ENCODE measurements at places on chromosomes 12 and 14.

- DNase-seq: peak; percentile 68
These were observed 17.5 kb downstream of the PNMA1 start for GRCh38 chr14:73696466-73697400.

DNA sequence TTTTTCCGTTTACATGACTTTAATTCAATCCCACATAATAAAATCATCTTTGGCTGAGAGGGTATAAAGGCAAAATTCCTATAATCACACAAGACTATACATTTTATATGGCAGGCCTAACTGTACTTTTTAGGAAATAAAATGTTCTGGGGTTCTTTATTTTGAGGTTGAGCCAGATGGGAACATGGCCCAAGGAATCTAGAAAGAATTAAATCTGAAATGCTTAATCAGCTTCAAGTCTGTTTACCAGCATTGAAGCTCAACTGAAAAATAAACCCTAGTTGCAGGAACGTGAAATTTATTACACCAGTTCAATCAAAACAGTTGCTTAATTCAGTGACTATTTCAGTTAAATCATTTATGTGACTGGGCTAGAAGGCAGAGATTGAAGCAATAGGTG, 191.0 kb upstream of the BTG1 start:
- no peak for DNase-seq

DNA sequence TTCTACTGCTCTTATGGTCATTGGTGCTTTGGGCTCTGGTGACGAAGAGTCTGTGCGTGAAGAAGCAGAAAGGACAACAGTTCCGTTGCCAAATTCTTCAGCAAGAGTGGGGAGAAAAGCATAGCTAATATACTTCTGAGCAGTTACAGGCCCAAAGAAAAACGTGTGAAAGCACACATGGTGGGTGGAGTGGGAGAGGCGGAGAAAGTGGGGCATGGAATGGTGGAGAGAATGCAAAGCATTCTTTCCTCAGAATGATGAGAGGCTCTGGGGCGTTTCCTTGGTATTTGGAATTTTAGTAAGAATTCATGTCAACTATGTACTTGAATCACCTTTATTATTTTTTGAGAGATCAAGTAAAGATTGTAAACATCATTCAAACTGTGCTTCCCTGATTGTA, 396.1 kb downstream of the NAV3 start:
- DNase-seq: peak; percentile 9

DNA sequence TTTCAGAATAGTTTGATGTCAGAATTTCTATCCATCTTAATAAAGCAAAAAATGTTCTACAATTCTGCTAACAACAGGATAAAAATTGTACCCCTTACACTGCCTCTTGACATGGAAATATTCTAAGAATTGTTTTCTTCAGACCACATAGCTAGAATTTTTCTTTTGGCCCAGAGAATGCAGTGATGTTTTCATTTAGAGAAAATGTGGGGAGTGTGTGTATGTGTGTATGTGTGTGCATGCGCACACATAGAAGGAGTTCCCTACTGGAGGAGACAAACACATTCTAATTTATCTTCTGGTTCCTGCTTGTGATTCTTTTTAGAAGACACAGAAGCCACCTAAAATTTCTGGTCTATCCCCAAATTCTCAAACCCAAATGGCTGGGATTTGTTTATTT, 1145.7 kb downstream of the VRK1 start:
- peak; percentile 59 for DNase-seq

DNA sequence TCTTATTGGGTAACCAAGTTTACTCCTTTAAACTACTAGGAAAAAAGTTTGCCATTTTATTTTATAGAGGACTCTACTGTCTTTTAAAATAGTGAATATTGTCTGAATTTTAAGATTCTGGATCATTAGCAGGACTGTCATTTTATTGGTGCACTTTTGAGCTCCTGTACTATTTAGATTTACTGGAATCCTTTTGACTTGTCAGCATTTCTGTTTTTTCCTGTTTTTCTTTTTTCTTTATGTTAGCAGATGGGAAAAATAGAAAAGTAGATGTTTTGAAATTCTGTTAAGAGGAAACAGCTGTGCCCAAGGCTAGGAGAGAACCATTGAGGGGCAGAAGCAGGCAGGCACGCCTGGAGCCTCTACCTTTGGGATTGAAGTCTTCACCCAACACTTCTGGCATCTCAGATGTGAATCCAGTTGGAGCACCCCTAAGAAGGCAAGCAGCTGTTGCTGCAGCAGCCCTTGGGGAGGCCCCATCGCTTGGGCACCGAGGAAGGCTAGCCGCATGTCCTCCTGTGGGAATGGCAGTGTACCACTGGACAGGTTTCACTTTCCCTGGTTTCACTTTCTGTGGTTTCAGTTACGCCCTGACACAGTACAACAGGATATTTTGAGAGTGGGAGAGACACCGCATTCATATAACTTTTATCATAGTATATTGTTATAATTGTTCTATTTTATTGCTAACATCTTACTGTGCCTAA, 11.5 kb downstream of the RIMKLB start:
- no peak for DNase-seq

GRCh38 chr12:58067610-58068387, 126.4 kb downstream of the ATP23 start:
- DNase-seq: peak; percentile 81

DNA sequence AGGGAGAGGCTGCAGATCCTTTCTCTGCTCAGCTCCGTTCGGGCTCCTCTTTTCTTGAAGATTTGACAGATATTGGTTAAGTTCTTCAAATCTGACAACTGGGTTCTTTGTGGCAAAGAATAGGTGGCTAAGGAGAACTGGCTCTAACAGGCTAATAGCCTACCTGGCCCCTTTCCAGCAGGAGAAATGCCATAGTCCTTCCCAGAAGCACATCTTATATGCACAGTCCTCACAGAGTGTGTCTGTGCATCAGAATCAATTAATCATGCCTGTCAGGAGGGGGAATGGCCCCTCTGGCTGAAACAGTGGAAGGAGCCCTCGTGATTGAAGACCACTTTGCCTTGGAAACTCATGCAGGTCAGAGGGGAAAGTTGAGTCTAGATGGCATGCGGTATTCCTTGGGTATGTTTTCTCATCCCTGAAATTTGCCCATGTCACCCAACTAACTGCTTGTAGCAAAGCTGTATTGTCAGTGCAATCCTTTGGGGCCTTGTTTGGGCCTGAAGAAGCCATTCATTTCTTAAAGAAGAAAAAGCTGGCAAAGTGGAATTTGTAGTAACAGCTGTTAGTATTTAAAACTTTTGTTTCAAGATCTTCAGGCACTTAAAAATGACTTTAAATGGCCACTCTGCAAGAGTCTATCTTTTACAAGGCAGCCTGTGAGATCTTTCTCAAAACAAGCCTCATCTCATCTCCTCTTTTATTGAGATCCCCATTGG, 251.5 kb downstream of the ZFP36L1 start:
- DNase-seq: no peak

- no peak for DNase-seq
These were observed 30.0 kb upstream of the SLC38A4 start for GRCh38 chr12:46855760-46856159.

- no peak for DNase-seq
These were observed 90.6 kb upstream of the AMN1 start for GRCh38 chr12:31819427-31819826.

- no peak for DNase-seq
These were observed 104.8 kb downstream of the VRK1 start for GRCh38 chr14:96902004-96902403.

DNA sequence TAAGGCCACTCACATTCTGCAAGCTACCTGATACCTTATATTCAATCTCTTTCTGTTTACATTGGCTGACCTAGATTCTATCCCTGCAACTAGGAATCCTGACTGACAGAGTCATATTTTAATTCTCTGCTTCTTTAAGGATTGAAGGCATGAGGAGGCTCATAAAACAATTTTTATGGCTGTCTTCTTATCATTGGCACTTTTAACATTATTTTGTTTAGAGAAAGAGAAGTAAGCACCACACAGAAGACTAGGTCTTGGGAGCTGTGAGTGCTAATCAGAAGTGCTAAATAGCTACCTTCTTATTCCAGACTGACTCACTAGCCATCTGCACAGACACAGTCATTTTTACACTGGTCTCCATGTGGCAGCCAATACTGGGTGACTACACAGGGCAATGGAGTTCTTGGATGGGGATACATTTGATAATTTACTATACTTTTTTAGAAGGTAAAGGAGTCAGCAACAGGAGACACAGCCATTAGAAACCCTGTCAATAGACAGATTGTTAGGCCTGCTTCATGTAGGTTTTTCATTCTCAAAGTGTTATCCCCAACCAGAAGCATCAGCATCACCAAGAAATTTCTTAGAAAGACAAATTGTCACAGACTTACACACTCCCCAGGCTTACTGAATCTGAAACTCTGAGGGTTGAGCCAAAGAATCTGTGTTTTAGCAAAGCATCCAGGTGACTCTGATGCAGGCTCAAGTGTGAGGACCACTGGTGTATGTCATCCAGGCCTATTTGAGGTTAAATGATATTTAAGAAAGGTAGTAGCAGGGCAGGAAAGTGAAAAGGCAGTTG, 214.1 kb downstream of the DUSP6 start:
- peak; percentile 33 for DNase-seq

DNA sequence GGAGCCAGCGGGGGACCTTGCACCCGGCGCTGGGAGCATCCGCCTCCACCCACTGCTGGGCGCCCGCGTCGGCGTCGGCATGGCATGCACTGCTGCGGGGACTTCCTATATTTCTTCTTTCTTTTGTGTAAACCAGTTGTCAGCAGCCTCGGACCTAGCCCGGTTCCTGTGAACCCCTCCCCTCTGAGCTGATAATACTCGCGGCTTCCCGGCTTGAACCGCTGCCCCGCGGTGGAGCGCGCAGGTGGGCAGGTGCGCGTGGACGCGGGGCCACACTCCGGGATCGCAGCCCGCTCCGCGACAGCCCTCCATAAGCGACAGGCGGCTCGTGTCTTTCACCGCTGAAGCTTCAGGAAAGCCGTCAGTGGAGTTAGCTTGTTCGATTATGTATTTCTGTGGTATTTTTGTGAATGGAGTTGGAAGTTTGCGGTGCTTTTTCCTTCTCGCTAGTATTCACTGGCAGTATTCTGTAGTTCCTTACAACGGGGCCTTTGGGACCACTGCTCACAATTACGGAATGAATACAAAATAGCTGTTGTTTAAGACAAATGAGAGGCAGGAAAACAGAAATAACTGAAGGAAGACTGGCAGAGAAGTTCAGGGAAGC, 870 bp downstream of the BMAL2 start:
- no peak for DNase-seq

- DNase-seq: no peak
These were observed 17.0 kb downstream of the TMPRSS12 start for GRCh38 chr12:50859621-50860310.

GRCh38 chr14:89400529-89400928, 16.5 kb downstream of the FOXN3 start:
- DNase-seq: no peak

DNA sequence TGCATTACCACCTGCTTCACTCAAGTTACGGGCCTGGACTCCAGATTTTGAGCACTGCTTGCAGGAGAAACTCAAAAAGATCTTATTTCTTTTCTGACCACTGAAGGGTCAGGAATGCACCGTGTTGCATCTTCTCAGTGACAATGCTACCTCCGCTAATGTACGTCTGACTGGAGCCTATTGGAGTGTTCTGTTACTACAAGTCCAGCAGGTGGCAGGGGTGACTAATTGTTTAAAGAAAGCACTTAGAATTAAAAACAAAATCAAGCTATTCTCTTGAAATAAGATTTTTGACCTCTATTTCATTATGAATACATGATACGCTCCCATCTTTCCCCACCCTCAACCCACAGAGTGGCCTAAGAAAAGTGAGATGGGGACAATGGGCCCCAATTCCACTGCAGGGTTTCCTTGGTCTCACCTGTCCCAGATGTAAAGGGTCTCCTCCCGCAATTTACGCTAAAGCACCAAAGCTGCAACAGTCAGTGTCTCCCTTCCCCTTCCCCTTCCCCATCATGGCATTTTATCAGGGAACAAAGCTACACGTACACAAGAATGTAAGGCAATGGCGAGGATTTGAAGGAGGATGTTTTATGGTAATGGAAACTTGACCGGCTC, 2.2 kb downstream of the TBPL2 start:
- peak; percentile 57 for DNase-seq

DNA sequence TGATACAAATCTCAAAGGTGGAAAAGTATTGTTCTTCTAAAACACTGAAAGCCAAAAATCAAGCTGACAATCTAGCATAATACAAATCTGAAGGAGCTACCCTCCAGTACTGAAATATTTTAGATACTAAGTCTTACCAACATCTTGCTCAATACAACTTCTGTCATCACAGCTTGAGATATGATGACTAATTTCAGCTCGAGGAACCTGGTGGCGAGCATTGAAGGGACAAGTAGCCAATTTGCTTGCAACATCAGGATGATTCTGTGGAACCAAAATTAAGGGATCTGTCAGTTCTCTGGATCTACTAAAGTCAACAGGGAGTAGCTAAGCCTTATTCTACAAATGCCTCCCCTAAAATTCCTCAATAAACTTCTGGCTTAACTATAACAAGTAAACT, 10.4 kb downstream of the GTSF1 start:
- peak; percentile 65 for DNase-seq

DNA sequence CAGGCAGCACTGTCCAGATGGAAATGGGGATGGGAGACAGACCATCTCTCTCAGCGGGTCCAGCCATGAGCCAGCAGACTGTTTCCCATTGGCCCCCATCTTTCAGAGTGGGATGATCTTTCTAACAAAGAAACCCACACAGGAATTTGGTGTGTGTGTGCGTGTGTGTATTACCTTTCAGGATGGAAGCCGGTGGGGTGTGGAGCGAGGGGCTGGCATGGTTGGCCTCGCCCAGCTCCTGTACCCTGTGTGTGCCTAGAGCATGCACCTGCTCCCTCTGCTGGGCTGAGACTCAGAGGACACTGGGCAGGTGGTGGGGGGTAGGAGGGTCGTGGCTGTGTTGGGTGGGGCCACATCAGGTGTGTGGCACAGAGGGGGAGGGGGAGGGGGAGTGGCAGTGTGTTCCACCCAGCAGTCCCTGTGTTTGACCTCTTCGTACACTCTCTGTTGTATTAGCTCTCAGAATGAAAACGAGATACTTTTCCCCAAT, 33.0 kb upstream of the TSPAN9 start:
- no peak for DNase-seq

DNA sequence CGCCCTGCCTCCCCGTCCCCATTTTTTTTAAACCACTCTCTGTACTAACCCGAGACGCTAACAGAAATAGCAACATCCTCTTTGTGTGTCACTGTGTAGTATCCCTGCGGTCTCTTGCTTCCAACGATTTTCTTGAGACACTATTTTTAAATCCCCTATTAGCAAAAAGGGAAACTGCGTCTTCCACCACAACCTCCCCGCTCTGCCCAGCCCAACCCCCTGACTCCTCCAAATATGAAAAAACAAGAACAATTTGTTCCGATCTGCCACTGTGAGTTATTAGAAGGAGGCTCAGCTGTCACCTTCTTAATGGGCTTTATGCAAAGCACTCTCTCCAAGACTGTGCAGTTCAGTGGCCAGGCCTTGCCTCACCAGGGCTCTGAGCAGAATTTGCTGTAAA, 76.3 kb downstream of the MAP1LC3B2 start:
- no peak for DNase-seq

DNA sequence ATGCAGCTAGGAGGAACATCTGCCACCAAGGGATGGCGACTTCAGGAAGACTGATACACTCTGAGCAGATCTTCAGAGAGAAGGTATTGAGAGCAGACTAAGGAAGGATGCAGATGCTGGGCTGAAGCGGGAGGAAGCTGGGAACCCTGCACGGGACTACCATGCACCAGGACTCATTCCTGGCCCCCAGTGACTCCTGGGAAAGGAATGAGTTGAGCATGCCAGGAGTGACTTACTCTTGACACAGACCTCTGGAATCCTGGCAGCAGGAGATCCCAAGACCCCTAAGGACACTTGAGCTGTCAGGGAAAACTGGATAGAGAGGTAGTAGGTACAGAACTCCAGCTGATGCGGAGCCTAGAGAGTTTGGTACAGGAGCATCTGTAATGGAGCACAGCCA, 336.1 kb downstream of the RPS29 start:
- DNase-seq: peak; percentile 76

GRCh38 chr12:108424816-108425215, 85.7 kb upstream of the CMKLR1 start:
- no peak for DNase-seq
